ENCODE measurements at places on chromosomes 3 and 15. TPM values are rescaled to one million over a fixed set of nuclear protein-coding genes. Genes with fewer than 3 reads are reported as not detected.

Gene TMEM212
- not detected for total RNA-seq

Gene SLC2A2
- not detected for total RNA-seq

Gene ACTRT3
- 3.9 TPM for total RNA-seq

Gene CCR9
- total RNA-seq: not detected

DNA sequence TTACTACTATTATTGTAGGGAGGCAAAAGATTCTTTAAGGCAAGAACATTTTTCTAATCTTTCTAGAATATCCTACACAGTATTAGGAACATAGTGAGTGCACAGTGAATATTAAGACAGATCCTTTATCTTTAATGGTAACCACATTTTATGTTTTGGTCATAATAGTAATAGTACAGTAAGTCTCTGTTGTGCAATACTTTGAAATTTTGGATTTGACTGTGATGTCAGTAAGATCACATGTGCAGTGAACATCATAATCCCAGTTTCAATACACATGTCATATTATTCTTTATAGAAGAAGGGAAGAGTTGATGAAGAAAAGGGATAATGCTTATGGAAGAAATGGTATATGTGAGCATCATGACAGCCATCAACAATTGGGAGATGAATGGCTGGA, 10.7 kb downstream of the STT3B start:
- no peak for DNase-seq

DNA sequence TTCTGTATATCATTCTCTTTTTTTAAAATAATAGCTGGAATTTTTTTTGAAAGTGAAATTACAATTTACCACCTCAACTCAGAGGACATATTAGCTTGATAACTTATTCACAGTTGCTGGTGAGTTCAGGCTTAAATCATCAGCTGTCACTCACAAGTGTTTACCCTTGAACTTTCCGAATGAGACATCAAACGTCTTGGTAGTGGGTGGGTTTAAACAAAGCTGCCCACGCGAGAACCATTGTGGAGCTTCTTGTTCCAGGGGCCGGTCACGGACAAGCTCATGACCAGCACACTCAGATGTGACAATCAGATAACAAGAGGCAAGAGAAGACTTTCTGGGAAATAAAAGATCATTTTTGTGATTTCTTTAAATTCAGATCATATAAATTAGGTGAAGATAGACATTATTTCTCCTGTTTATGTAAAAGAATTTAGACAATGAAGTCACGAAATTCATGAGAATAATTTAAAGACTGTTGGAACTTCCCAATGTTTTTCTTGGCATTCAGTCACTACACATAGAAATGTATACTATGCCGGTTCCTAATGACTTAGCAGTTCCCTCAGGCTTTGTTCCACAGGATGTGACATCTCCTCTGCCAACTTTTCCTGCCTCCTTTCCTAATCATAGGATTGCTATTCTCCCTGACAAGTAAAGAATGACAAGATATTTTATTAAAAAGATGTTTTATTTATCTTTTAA, 29.3 kb downstream of the BTD start:
- DNase-seq: no peak

GRCh38 chr15:55226127-55226526, 29.4 kb upstream of the RSL24D1 start:
- DNase-seq: no peak

Measured in tibial nerve (tissue), 4 donors.